ENCODE measurements at places on chromosomes 5 and 9.

DNA sequence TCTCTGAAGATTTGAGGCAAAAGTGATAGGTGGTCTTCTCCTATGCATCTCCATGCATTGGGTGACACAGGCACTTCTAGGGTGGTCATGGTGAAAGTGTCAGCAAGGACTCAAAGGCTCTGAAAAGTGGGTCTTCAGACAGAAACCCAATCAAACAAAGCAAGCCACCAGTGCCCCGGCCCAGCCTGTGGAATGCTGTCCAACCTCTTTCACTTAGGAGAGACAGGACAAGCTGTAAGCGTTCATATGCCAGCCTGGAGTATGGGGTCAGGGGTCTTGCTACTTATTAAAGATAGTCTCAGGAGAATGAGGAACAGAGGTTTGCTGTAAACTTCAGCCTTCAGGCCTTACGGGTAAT, 324.5 kb downstream of the GADD45G start:
- no peak for DNase-seq

DNA sequence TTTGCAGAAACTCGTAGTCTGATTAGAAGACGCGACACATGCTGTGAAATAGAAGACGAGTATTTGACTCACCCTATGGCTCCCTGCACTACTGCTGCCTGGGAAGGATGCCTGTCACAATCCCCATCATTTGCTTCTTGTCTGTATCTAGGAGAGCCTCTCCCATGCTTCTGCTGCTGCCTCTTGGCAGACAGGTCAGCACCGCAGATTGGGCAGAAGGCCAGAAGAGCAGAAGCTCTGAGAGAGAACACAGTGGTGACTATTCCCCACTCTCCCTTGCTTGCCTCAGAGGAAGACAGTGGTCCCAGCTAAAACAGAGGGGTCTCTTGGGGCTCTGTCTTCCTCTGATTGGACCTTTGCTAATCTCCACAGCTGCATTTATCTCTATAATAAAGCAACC, 84.0 kb upstream of the SMIM32 start:
- no peak for DNase-seq

DNA sequence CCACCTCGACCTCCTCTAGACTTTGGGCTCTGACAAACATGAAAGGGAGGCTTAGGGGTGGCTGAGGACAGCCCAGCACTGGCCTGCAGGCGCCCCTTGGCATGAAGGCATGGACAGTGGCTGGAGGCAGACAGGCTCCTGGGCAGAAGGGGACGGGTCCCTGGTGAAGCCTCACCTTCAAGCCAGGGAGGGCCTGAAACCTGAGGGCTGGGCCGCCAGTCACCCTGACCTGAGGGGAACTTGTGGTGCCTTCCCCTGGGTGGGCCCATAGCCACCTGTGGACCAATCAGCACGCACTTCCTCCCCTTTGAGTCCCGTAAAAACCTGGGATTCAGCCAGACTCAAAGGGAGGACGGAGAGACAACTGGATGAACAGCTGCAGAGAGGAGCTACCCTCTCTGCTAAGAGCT, 90.4 kb upstream of the PUM3 start:
- no peak for DNase-seq

- DNase-seq = no peak
Measured at GRCh38 chr5:131316822-131317221, 53.0 kb downstream of the CDC42SE2 start.

DNA sequence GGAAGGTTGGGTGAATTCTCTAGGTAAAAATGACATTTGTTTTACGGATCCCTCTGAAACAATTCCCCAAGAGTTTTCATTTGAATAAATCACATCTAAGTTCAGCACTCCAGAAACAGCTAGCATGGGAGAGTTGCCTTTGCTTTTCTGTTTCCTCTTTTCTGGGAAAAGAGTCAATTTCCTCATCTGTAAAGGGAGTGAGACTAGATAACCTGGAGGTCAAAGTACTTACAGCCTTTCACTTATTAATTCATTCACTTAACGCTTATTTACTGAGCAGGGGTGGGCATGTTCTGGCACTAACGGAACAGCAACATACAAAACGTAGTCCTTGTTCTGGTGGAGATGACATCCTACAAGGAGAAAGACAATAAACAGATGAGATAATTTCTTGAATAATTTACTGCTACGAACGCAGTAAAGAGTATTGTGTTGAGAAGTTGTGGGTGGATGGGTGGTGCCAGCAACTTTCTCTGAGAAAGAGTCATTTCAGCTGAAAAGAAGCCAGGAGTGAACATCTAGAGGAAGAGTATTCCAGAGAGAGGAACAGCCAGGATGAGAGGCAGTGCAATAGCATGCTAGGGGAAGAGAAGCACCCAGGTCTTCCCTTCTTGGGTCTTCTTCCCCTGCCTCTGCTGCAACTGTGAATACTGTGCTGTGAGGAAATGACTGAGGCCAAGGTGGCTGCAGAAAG, 335.6 kb downstream of the ZSWIM6 start:
- no peak for DNase-seq

GRCh38 chr5:68222824-68223354, 7.3 kb downstream of the PIK3R1 start:
- DNase-seq = no peak

DNA sequence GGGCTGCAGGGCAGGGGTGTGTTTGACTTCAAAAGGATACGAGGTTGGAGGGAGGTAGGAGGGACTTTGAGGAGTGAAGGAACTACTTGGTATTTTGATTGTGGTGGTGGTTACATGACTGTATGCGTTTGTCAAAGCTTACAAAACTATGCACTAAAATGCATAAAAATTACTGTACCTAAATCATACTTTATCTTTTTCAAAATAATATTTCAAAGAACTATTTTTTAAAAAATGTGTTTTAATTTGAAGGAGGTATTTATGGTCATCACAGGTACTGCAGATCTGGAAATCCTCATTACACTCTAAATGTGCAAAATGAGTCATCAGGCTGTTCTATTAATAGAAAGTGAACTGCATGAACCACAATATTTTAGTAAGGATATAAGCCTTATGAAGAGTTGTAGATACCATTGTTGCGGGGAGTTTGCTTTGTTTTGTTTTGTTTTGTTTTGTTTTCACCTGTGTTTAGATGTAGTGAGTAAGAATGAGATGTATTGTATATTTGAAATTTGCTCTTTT, 116.9 kb downstream of the ARRDC3 start:
- no peak for DNase-seq

- DNase-seq = no peak
Measured at GRCh38 chr5:58486290-58486689, 4.9 kb upstream of the GAPT start.
